ENCODE measurements at places on chromosomes 5 and 9.
A peak's percentile ranks its signal among the peaks of the same experiment; 100 is the strongest.

DNA sequence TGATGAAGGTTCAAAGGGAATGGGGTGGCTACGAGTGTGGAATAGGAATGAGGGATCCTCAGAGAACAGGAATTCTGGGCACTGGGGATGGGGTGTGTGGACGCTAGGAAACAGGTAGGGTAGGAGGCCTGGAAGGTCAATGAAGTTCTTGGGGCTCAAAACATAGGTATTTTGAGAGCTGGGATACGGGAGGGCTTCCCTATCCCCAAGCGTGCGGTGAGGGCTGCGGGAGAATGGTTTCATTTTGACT lies 718 bp downstream of the QSOX2 start:
- no peak for DNase-seq

GRCh38 chr9:128554155-128554862 lies 1.9 kb downstream of the SPTAN1 start:
- DNase-seq = peak; percentile 43

DNA sequence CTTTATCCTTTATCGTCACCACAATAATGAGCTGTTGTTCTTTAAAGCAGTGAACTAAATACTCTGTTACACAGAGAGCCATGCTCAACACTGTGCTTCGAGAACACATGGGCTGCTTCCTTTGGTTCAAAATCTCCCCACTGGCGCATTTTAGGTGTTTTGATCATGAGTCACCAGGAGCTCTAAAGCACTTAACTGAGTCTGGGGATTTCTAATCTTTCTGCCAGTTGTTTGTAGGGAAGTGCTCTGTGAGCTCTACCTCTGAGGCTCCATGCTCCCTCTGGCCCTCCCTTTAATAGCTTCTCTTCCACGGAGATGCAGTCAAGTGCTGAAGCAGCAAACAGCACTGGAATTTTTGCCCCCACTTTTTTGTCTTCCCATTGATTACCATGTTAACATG lies 17.0 kb downstream of the ERAP2 start:
- DNase-seq = peak; percentile 40

GRCh38 chr5:91219803-91220371 lies 163.2 kb downstream of the ARRDC3 start:
- no peak for DNase-seq

DNA sequence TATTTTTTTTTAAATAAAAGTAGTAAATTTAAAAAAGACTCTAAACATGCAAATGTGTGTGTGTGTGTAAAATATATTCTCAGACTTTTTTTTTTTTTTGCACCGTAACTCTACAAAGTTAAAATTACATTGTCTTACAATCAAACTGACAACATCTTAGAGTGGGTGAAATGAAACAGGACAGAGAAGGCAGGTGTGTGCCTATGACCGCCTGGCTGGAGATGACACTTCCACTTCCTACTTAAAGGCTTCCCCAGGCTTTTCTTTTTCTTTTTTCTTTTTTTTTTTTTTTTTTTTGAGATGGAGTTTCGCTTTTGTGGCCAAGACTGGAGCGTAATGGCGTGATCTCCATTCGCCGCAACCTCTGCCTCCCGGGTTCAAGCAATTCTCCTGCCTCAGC lies 2.7 kb upstream of the AK1 start:
- no peak for DNase-seq

DNA sequence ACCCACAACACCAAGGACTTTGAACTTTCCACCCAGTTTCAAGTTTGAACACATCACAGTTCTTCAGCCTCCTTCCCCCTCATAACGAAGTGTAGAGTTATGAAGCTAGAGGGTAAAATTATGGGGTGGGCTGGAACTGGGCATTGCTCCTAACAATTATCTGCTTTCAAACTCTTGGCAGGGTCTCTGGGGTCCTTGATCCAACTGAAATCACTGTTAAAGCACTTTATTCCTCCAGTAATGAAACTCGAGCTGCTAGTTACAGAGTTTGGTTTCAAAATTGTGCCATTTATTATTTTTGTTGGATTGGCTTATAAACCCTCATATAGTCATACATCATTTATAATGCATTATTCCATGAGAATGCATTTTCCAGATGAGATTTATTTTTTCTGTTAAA lies 158.5 kb downstream of the RGS3 start:
- no peak for DNase-seq

- no peak for DNase-seq
Measured at GRCh38 chr9:96078897-96079490, 203.5 kb downstream of the ERCC6L2 start.

DNA sequence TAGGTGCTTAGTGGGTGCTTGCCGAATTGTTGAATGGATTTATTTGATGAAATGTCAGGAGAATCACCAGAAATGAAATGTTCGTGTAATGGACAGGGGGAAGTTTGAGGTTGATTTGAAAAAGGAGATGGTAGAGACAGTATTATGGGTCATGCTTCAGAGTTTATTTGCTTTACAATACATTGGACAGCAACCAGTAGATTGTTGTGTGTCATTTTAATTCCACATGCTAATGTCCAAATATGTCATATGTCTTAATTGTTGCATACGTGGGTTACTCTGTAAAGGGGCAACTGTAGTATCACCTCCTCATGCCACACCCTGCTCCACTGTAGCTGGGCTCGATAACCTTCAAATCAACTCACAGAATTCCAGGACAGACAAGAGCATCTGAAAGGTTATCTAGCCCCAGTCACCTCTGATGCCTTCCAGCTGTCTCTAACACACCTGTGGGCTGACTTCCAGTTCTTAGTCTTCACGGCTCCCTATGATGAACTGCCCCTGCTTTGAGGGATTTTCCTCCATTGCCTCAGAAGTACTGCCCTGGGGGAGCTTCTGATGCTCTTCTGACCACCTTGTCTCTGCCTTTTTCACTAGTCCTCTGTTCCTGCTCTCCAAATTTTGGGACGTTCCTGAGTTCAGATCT lies 1.7 kb downstream of the PDCD1LG2 start:
- DNase-seq = no peak

- DNase-seq = no peak
Measured at GRCh38 chr5:25119650-25120049, 474.9 kb upstream of the CDH10 start.

- DNase-seq = no peak
Measured at GRCh38 chr5:161333194-161333880, 213.2 kb downstream of the GABRB2 start.

DNA sequence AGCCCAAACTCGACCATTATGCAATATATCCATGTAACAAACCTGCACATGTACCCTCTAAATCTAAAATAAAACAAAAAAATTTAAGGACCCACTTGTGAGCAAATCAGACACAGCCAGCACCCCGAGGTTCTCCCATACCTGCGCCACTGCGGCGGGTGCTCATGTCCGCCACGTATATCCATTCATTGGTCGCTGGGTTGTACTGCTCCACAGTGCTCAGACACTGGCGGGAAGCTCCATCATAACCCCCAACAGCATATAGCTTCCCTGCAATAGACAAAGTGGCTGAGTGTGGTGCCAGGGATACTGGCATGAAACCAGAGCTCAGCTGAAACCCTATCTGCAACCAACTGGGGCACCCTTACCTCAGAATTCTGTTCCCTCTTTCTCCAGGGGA lies 102.0 kb downstream of the KLHL3 start:
- no peak for DNase-seq

GRCh38 chr5:148573374-148573773 lies 81.0 kb downstream of the HTR4 start:
- DNase-seq = no peak

DNA sequence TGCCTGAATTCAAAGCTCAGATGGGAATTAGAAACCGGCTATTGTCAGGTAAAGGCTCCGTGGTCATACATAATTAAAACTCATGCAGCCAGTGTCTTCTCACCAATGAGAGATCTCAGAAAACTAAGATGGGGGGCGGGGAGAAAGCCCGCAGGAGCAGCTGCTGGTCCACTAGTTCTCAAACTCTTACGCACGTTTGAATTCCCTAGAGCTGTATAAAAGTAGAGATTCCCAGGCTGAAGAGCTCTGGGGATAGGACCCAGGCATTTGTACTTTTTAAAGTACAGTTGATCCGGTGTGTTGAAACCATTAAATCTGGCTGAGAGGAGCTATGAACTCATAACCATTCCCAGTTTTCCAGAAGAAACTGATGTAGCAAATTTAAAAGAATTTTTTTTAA lies 68.5 kb downstream of the FRMD3 start:
- DNase-seq = no peak

DNA sequence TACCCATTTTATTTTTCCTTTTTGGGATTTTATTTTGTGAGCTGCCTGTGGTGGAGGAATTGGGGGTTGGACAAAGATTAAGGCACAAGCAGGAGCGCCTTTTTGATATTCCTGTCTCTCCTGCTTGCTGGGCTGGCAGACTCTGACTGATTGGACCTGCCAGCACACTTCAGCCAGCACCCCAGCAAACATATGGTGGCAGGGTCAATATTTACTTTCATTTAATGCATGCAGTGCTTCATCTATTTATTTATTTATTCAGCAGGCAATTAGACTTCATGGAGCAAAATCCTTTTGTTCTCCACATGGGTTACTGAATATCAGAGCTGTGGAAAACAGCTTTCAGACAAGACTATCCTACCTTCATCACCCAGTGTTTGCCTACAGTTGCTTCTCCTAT lies 48.4 kb upstream of the EPB41L4A start:
- no peak for DNase-seq

GRCh38 chr9:124899845-124900244 lies 37.9 kb downstream of the ARPC5L start:
- DNase-seq = no peak

All from BJ (cell line).